A673 (cell line): ENCODE measurements at places on chromosomes 1 and 21. TPM values are rescaled to one million over a fixed set of nuclear protein-coding genes. Genes with fewer than 3 reads are reported as not detected.

GRCh38 chr1:209641832-209642172 is 10.4 kb downstream of the LAMB3 start:
- no peak for DNase-seq
- H3K4me3 ChIP-seq: no peak overlapping the region
- no peaks in the 10 kb centered on the region for H3K36me3 ChIP-seq

DNA sequence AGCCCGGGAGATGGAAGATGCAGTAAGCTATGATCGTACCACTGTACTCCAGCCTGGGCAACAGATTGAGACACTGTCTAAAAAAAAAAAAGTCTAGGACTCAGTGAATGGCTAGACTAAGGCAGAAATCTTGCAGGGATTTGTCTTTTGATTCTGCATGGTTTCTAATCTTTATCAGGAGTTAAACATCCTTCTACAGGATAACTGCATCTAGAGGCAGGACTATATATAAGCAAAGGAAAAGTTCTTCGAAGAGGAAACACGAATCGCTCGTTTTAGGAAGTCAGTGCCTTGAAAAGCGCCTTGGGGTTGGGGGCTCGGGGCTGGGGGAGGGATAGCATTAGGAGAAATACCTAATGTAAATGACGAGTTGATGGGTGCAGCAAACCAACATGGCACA is 602 bp upstream of the UFC1 start:
- no peaks in the 10 kb centered on the region for H3K36me3 ChIP-seq
- H3K27me3 ChIP-seq: no peaks in the 10 kb centered on the region
- peak overlapping the region; percentile 56 for H3K4me3 ChIP-seq
- peaks cover 3% of the 10 kb centered on the region for H3K4me1 ChIP-seq
- H3K27ac ChIP-seq: peak overlapping the region; percentile 95

GRCh38 chr1:98003442-98003841 is 82.6 kb upstream of the DPYD start:
- no peak overlapping the region for H3K27ac ChIP-seq
- H3K4me3 ChIP-seq: no peak overlapping the region
- H3K4me1 ChIP-seq: peaks cover 45% of the 10 kb centered on the region
- H3K36me3 ChIP-seq: no peaks in the 10 kb centered on the region
- peak; percentile 27 for DNase-seq
- H3K27me3 ChIP-seq: no peaks in the 10 kb centered on the region

GRCh38 chr1:168763031-168763430 is 34.0 kb upstream of the DPT start:
- H3K27ac ChIP-seq: no peak overlapping the region
- no peaks in the 10 kb centered on the region for H3K27me3 ChIP-seq
- no peak overlapping the region for H3K4me3 ChIP-seq
- no peak for DNase-seq
- no peaks in the 10 kb centered on the region for H3K4me1 ChIP-seq
- H3K36me3 ChIP-seq: no peaks in the 10 kb centered on the region

DNA sequence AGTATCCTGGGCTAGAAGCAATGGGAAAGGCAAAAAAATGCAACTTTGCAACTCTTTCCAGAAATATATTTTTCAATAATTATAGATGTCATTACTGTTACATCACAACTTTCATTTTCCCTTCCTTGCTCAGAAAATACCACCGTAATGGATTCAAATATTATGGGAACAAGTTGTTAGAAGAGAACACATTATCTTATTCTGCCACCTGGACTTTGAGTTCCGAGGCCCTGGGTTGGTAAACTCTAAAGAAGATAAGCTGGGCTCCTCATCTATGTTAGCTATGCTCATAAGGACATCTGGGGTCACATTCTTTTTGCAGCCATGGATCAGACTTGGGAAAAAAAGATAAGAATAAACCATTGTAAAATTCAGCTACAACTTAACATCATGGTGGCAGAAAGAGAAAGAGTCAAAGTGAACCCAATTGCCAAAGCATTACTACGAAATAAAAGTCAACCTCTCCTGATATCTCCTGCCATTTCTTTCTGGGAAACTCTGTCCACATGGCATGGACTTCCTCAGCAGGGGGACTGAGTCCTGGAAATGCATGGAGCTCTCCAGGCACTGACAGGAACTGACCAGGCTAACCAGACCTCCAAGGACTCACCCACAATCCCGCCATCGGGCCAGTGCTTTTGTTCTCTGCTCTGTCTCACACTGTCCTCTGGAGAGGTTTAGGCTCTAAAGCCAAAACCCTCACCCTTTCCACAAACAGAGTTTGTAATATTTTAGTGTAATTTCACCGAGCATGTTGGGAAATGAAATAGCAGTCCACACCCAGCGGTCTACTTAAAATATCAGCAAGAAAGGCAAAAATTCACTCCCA is 499.1 kb upstream of the RUNX1 start:
- no peak overlapping the region for H3K27ac ChIP-seq
- H3K27me3 ChIP-seq: peaks cover 19% of the 10 kb centered on the region

DNA sequence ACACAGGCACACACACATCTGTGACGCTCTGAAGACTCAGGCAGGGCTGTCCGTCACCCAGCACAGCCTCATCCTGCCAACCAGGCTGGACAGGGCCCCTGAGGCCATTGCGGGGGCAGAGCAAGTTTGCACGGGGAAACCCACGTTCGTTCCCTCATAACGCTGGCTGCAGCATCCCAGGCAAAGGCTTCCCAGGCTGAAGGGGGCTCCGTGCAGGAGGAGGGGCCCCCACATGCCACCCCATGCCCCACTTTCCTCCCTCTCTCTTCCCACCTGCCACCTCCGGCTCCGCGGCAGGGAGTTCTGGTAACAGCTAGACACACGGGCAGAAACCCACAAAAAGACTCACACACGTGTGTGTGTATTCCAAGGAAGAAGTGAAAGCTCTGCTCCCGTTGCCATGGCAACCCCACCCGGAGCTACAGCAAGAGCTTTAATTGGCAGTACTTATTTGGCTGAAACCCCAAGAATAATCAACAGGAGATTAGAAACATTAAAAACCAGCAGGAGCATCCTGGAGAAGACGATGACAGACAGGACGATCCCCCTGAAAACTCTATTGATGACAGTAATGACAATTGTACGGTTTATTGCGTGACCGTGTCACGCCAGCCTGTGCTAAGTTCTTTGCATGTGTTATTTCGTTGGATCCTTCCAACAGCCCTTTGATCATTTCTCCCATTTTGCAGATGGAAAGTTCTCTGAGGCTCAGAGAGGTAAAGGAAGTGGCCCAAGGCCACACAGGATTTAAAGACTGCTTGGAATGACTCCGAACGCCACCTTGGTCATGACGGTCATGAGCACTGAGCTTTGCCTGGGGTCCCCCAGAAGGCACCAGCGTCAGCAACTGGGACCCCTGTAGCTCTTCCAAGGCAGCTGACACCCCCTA is 247.1 kb downstream of the NPHP4 start:
- DNase-seq: peak; percentile 81
- no peaks in the 10 kb centered on the region for H3K27me3 ChIP-seq
- no peak overlapping the region for H3K4me3 ChIP-seq
- peaks cover 22% of the 10 kb centered on the region for H3K4me1 ChIP-seq

DNA sequence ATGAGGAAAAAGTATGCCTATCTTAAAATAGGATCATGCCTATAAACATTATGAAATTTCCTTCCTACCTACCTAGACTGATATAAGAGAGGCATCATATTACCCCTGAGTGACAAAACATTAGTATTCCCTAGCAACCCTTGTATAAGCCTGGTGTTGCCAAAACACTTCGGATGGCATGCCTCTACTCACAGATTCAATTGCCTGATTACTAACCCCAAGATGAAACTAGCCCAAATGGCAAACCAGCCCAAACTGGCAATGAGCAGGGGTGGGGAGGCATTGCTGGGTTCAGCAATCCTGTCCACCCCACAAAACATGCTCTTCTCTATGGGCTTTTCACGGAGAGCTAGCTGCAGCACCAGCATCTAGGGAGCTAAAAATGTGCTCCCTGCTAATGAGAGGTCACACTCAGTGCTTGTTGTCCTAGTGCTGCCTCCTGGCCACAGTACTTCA is 13.9 kb downstream of the PALMD start:
- H3K27ac ChIP-seq: no peak overlapping the region
- no peaks in the 10 kb centered on the region for H3K36me3 ChIP-seq
- peak; percentile 13 for DNase-seq
- H3K4me1 ChIP-seq: peaks cover 5% of the 10 kb centered on the region
- H3K4me3 ChIP-seq: no peak overlapping the region
- no peaks in the 10 kb centered on the region for H3K27me3 ChIP-seq

GRCh38 chr1:202069662-202070061 is 53.1 kb upstream of the GPR37L1 start:
- no peak for DNase-seq
- no peak overlapping the region for H3K4me3 ChIP-seq
- H3K27ac ChIP-seq: no peak overlapping the region

- H3K4me1 ChIP-seq: peaks cover 3% of the 10 kb centered on the region
- H3K27ac ChIP-seq: no peak overlapping the region
- DNase-seq: no peak
- no peaks in the 10 kb centered on the region for H3K36me3 ChIP-seq
- no peaks in the 10 kb centered on the region for H3K27me3 ChIP-seq
These were observed 25.2 kb upstream of the ABCG1 start for GRCh38 chr21:42193721-42194120.

GRCh38 chr1:179026813-179027669 is 1.3 kb downstream of the FAM20B start:
- peaks cover 8% of the 10 kb centered on the region for H3K4me1 ChIP-seq
- H3K27ac ChIP-seq: peak overlapping the region; percentile 93
- DNase-seq: peak; percentile 12
- no peaks in the 10 kb centered on the region for H3K27me3 ChIP-seq

GRCh38 chr1:113118266-113118665 is 45.3 kb downstream of the LRIG2 start:
- H3K36me3 ChIP-seq: peaks cover 71% of the 10 kb centered on the region
- no peak overlapping the region for H3K4me3 ChIP-seq
- H3K4me1 ChIP-seq: no peaks in the 10 kb centered on the region
- no peak for DNase-seq
- H3K27ac ChIP-seq: no peak overlapping the region

GRCh38 chr1:192628396-192629057 is 7.4 kb upstream of the RGS13 start:
- H3K4me3 ChIP-seq: no peak overlapping the region
- DNase-seq: no peak
- peaks cover 34% of the 10 kb centered on the region for H3K27me3 ChIP-seq
- H3K4me1 ChIP-seq: peaks cover 8% of the 10 kb centered on the region
- no peaks in the 10 kb centered on the region for H3K36me3 ChIP-seq

DNA sequence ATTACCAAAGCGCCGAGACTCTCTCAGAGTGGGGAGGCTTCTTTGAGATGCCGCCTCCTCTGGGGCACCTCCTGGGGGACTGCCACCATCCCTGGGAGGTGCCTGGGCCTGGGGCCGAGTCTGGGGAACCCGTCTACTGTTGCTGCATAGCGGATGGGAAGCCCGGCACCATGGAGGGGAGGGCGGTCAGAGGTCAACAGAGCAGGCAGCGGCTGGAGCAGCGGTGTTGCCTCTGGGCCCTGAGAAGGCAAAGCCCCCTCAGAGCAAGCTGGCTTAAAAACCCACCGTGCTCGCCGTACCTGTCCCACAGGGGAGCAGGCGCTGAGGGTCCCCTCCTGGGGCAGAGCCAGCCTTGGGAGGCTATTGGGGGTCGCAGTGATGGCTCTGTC is 62.0 kb downstream of the ARHGEF16 start:
- no peaks in the 10 kb centered on the region for H3K27me3 ChIP-seq
- no peak for DNase-seq
- no peak overlapping the region for H3K27ac ChIP-seq
- H3K4me1 ChIP-seq: no peaks in the 10 kb centered on the region
- no peaks in the 10 kb centered on the region for H3K36me3 ChIP-seq

DNA sequence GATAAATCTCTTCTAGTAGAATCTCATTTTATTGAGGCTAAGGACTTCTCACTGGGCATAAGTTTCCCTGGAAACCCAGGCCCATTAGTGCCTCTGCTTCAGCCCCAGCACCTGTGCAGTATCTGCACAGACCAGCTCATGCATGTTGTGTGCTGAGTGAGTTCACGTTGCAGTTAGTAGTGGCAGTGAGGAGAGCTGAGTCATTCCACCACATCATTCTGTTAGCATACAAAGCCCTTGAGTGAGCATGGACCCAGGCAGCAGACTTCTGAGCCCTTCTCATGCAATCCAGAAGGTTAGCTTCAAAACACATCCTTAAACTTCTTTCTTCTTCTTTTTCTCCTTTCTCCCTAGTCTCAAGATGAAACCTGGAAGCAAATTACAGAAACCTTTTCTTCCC is 45.8 kb upstream of the NTPCR start:
- H3K27me3 ChIP-seq: no peaks in the 10 kb centered on the region
- no peaks in the 10 kb centered on the region for H3K4me1 ChIP-seq
- no peak overlapping the region for H3K4me3 ChIP-seq
- H3K36me3 ChIP-seq: no peaks in the 10 kb centered on the region
- H3K27ac ChIP-seq: no peak overlapping the region

GRCh38 chr1:62516600-62516999 is 79.8 kb downstream of the USP1 start:
- H3K27me3 ChIP-seq: no peaks in the 10 kb centered on the region
- H3K4me3 ChIP-seq: no peak overlapping the region
- no peak overlapping the region for H3K27ac ChIP-seq
- no peaks in the 10 kb centered on the region for H3K36me3 ChIP-seq

GRCh38 chr1:30814292-30814691 is 56.7 kb upstream of the LAPTM5 start:
- H3K4me3 ChIP-seq: no peak overlapping the region
- H3K27me3 ChIP-seq: no peaks in the 10 kb centered on the region
- H3K36me3 ChIP-seq: no peaks in the 10 kb centered on the region
- H3K27ac ChIP-seq: no peak overlapping the region

DNA sequence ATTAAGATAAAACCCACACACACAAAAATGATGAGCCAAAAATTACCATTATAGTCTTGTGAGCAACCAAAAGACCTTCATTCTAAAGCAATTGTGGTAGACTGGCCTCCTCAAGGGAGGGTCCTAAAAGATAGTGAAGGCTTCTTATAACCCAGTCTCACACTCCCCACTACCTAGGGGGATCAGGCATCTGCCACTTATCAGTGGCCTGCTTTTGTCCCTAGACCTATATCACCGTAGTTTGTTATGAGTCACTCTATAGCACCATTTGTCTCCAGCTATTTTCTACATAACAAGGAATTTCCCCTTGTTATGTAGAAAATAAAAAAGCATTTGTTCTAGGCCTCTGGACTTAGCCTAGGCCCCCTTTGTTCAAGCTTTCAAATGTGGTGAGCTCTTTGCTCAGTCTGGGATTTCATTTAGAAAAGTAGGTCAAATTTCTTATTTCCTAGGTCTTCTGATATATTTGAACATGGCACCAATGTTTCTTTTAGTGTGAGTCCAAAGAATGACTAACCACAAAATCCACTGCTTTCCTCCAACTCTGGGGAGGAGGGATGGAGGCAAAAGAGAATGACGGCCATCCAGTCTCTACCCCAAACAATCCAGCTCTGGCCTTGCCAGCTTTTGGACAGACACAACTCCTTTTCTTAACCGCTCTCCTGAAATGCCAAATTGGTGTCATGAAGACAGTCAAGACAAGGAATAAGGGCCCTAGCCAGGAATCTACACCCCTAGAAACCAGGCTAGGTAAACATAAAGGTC is 8.9 kb downstream of the ADAR start:
- no peak for DNase-seq
- no peak overlapping the region for H3K4me3 ChIP-seq
- H3K4me1 ChIP-seq: no peaks in the 10 kb centered on the region
- no peaks in the 10 kb centered on the region for H3K27me3 ChIP-seq
- H3K27ac ChIP-seq: peak overlapping the region; percentile 5

- DNase-seq: peak; percentile 50
- peak overlapping the region; percentile 5 for H3K4me3 ChIP-seq
- H3K36me3 ChIP-seq: no peaks in the 10 kb centered on the region
- H3K27ac ChIP-seq: peak overlapping the region; percentile 80
- peaks cover 64% of the 10 kb centered on the region for H3K4me1 ChIP-seq
These were observed 29.6 kb downstream of the RGS5 start for GRCh38 chr1:163173121-163173520.

Gene SPRR2B
- not detected in 2 replicates for total RNA-seq

Gene SH2D5
- total RNA-seq: 1.1 and 1.9 TPM in 2 replicates

Gene SPRR2G
- total RNA-seq: not detected in 2 replicates

Gene FAM72C
- total RNA-seq: 15.6 and 18.5 TPM in 2 replicates

Gene C8B
- 0.39 TPM in 1 of 2 replicates, not detected in the other for total RNA-seq

Gene VCAM1
- 2.0 and 3.0 TPM in 2 replicates for total RNA-seq

Gene HEYL
- 0.77 and 1.3 TPM in 2 replicates for total RNA-seq

Gene S100A3
- 0.61 and 0.99 TPM in 2 replicates for total RNA-seq

Gene KCNJ15
- total RNA-seq: not detected in 2 replicates
